NCI-H2171 (cell line): ENCODE measurements at places on chromosomes 5 and 9.

DNA sequence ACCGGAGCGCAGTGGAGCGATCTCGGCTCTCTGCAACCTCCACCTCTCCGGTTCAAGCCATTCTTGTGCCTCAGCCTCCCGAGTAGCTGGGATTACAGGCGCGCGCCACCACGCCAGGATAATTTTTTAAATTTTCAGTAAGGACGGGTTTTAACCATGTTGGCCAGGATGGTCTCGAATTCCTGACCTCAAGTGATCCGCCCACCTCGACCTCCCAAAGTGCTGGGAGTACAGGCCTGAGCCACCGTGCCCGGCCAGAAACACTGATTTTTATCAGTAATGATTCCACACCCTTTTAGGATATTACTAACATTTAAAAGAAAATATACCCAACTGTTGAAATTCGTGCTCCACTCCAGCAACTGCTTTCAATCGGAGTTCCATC is 464 bp upstream of the FAM151B start:
- DNase-seq = no peak

- no peak for DNase-seq
Measured at GRCh38 chr5:108919591-108920326, 172.1 kb downstream of the FER start.

- DNase-seq = no peak
Measured at GRCh38 chr9:81470864-81471263, 218.5 kb downstream of the TLE1 start.

DNA sequence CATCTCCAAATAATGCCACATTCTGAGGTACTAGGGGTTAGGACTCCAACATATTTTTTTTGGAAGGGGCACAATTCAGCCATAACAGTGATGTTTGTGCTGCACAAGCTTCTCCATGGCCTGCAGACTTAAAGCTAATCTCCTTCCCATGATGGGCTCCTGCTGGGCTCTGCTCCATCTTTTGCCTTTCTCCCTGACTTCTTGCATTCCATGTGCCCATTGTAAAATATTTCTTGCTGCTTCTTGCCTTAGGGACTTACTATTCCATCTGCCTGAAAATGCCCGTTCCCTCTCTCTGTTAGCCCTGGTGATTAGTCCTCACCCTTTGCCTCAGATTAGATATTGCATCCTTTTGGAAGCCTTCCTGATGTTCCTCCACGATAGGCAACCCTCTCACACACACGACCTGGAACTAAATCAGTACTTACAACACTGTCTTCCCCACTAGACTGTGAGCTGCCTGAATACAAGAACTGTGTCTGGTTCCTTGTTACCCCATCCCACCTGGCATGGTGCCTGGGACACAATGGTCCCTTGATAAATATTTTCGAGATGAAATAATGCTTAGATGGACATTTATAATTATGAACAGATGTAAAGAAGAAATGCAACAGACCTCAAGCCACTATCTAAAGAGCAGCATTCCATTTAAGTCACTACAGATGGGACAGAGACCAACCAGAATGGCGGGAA is 33.5 kb downstream of the OR1J1 start:
- no peak for DNase-seq

GRCh38 chr5:15008476-15008875 is 136.9 kb upstream of the ANKH start:
- DNase-seq = no peak

DNA sequence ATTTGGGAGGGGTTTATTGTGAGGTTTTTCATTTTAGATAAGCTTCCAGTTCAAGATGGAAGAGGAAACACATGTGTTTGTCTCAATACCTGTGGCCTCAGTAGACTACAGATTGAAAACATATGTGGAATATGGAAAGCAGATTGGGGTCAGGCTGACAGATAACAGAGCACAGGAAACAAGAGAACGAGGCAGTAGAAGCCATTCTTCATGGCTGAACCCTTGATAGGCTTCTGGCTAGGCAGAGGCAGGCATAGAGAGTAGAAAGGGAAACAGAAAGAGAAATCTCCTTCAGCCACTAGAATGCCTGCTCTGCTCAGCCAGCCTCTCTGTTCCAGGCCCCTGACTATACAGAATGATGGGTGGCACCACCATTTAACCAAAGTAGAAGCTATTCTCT is 152.5 kb downstream of the MUSK start:
- no peak for DNase-seq

- DNase-seq = no peak
Measured at GRCh38 chr5:120240706-120241105, 223.4 kb upstream of the PRR16 start.

DNA sequence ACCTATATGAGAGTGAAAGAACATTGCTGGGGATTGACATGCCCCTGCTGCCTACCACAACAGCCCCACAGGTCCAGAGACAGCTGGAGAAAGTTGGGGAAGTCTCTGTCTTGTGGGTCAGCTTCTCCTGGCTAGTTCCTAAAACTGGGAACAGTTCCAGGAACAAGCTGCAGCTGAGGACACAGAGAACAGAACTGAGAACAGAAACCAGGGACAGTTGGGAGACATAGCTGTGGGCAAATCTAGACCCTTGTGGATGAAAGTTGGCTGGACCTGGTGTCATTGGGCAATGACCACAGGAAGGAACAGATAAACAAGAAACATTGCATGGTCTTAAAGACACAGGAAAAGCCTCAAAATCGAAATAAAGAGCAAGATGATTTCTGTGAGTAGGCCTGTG is 58.3 kb upstream of the MOCS2 start:
- no peak for DNase-seq

DNA sequence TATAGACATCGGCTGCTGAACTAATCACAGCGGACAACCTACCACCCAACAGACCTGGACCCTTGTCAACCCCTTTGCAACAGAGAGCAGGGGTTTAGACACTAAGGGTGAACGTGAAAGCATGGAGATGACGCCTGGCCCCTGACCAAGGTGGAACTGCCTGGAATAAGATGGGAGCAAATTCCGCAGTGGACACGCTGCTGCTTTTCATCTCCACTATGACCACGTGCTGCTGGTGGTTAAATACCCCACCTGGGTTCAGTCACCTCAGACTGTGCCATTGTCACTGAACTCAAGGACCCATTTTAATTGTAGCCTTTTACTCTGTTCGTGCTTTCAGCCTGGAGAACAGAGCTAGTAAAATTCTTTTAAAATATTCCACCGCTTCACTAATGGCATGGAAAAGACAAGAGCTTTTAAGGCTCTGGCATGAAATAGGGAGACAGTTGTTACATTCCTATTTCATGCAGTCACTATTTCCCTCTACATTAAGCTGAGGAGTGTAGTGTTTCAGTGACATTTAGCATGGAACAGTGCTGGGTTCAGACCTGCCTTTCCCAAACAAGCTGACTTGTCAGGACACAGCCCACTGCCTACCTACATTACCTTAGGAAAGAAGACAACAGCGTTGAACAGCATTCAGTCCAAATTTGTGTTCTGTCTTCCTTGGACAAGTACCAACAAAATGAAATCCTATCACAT is 96.8 kb downstream of the ANKRD18B start:
- peak; percentile 27 for DNase-seq

DNA sequence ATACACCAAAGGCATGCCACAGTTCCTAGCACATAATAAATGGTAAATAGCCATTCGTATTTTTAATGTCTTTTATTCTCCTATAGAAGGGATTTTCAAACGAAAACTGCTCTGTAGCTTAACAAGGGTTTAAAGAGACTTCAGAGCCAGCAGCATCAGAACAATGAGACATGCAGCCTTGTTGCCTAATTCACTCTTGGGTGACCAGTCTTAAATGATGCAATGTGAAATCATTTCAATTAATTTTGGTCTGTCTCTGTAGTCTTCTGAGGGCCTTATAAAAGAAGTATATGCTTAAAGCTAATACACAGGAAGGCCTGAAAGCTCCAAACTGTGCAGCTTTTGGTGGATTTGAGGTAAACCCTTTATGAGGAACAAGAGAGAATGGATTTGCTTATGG is 888.8 kb upstream of the WWC1 start:
- DNase-seq = no peak
